ENCODE measurements at places on chromosomes 2 and 18.

DNA sequence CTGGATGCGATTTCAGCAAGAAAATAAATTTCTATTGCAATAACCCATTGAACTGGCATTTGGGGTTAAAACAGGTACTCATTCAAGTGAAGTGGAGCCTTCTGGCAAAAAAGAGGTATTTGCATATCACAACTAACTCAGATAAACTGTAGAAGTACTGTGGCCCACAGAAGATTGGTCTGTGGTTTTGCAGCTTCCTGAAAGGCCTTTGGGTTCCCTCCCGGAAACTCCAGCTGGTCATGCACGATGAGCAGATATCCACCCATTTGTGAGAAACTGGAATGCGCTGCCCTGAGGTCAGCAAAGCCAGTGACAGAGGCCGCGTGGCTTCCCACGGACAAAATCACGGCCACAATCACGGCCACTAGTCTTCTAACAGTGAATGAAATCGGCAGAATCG lies 106.3 kb downstream of the EPHA4 start:
- DNase-seq, result no peak

DNA sequence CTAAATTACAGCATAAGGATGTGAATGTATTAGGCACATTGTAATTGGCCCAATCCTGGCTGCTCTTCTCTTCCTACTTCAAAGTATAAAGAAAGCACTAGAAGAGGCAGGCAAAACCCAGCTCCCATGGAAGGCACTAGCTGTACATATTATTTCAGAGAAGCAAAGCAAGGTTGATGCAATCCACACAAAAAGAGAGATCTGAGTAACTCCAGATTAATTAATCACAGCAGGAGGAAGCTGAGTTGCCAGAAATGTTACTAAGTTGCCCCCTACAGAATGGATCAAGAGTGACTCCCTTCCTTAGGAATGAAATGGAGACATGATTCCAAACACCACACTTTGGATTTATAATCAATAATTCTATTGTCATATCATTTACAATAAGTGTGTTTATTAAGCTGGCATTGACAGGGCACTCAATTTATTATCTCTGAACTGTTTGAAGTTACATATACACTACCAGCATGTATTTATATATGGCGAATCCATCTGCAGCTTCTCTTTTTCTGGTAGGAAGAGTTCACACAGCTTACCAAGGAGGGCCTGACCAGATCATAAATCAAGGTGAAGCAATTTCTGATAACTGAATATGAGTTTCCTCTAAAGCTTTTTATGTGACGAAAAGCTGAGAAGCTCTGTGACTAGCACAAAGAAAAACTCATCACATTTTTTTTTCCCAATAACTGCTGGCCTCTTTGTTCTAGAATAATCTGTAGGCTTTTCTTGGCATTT lies 393.1 kb upstream of the LYPD1 start:
- no peak for DNase-seq

DNA sequence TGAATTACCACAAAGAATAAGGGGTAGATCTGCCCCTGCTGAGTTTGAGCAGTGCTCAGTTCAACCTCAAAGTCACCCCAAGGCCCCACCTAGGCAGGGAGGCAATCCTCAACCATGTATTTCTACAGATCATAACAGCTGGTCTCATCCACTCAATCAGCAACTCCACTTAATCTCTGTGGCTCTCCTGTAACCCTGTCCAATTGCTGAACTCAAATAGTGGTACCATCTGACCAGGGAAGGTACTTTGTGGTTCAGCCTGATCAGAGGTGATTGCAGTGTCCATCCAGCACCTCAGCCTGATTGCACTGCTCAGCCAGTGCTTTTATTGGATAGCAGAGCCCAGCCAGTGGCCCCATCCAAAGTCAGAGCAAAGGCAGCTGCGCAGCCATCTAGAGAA lies 91.0 kb upstream of the SLC4A10 start:
- no peak for DNase-seq

DNA sequence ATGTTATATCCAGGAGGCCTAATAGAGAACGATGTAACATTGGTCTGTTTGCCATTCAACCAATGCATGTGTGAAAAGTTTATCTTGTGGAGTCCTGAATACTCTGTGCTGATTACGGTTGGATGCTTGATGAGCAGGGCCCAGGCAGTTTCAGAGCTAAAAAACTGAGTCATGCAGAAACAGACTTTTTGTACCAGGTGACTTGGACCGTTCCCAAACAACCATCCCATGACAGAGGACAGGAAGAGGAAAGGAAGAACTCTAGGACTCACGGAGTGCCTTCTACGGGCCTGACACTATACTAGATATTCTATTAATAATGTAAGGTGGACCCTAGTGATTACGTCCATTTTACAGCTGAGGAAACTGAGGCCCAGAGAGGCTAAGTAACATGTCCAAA lies 142.1 kb downstream of the ARHGAP28 start:
- no peak for DNase-seq

DNA sequence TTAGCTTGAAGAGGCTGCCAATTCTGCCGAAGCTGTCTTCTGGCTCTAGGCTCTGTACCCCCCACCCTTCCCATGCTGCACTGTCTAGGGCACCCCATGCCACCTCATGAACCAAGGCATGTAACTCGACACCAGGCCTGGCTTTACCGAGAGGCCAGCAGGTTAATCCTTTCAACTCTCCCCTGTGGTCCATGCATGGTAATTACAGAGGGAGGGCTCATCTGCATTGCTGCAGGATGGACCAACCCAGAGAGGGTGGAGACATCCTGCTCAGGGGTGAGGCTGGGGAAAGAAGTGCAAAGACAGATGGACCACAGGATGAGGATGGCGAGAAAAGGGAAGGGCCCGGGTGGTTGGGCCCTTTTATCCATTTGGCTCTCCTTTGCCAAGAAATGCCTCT lies 65.8 kb downstream of the KCTD1 start:
- DNase-seq, result no peak

DNA sequence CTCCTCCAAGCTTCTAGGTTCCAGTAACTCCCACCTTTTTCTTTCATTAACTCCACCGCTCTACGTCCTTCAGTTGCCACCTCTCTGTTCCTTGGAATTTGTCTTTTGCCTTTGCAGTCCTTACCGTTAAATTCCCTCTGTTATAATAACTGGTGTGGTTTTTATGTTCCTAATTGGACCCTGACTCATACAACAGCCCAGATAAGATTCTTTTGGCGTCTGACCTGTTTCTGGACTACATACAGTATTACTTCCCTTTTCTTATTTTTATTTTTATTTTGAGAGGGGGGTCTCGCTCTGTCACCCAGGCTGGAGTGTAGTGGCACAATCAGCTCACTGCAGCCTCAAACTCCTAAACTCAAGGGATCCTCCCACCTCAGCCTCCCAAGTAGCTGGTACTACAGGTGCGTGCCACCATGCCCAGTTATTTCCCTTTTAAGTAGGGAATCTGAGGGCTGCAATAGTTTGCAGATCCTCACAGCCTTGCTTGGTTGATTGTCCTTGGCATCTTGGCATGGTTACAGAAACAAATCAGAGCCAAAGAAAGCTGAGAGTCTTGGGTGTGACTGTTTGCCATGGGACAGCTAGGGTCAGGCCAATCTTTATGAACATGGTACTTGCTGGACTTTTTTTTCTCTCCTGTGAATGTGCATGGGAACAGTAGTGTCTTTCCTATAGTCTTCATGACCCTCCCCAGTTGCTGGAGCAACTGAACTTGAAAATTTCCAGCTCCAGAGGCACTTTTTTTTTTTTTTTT lies 22.0 kb downstream of the TCF23 start:
- no peak for DNase-seq

- DNase-seq, result no peak
Observed at GRCh38 chr2:216925636-216926366, 65.9 kb upstream of the TNP1 start.

GRCh38 chr2:43212931-43213330 lies 13.5 kb downstream of the ZFP36L2 start:
- DNase-seq, result no peak

- no peak for DNase-seq
Observed at GRCh38 chr2:168119515-168120141, 127.8 kb downstream of the STK39 start.

GRCh38 chr18:57527556-57528229 lies 58.8 kb downstream of the FECH start:
- no peak for DNase-seq

- DNase-seq, result no peak
Observed at GRCh38 chr2:188293601-188294351, 2.1 kb downstream of the GULP1 start.

DNA sequence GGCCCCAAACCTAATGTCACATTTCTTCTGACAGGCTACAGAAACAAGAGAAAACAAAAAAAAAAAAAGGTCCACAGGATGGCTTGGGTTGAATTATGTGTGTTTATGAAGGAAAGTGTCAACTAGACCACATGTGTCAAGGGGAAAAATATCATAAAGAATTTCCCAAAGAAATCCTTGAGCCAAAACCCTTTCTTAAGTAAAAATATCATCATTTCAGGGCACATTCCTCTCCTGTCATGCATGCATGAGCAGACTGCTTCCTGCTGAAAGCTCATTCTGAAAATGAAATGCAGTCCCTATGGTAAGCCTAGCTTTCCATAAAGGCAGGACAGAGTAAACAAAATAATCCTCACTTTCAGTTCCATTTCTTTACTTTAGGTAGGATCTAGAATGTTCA lies 85.7 kb upstream of the RBBP8 start:
- DNase-seq, result no peak

GRCh38 chr2:62437785-62438184 lies 68.2 kb downstream of the TMEM17 start:
- no peak for DNase-seq

GRCh38 chr2:137943678-137944347 lies 20.5 kb upstream of the HNMT start:
- DNase-seq, result no peak

- DNase-seq, result no peak
Observed at GRCh38 chr2:64861452-64862397, 127.5 kb upstream of the SLC1A4 start.

DNA sequence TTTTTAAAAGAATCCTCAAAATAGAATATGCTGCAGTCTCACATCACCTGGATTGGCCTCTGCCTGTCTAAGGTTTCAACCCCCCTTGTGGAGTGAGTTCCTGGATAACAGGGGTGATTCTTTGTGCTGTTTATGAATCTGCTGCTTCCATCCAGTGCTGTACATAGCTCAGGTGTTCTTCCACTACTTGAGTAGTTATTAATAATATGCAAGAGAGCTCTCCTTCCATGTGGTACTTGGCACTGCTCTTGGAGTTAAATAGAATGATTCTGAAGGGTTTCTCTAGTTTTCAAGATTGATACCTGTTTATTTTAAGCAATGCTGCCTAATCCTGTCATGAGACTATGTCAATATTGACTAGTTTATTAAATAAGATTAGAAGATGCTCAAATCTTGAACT lies 273.6 kb downstream of the RDH14 start:
- DNase-seq, result no peak

DNA sequence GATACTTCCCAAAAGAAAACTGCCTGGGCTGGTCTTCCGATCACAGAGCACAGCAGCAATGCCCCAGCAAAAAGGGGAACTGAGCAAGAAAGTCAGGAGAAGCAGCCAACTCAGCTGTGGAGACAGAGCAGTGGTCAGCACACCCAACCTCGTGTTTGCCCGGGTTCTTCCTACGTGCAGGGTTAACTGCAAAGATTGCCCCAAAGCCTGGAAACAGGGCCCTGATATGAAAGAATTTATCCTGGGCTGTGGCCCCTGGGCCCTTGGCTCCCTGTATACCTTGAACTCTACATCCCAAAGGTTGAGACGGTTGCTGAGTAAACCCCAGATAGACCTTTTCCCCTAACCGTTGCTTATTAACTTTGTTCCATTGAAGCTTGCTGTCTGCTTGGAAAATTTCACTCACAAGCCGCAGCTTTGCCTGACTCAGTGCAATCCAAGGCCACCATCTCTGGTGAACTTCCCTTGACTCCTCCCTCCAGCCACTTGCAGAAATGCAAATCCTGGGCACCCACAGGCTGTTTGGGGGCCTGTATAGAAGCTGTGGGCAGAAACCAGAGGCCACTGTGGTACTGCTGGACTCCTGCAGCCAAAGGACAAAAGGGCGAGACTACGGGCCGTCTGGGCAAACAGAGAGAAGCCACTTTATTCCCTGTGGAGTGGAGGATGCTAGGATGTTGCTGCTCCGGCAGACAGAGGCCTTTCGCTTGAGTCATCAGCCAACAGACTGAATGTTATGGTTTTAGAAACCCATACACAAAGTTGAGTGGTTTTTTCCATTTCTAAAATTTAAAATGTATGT lies 18.2 kb downstream of the NRP2 start:
- DNase-seq, result no peak

DNA sequence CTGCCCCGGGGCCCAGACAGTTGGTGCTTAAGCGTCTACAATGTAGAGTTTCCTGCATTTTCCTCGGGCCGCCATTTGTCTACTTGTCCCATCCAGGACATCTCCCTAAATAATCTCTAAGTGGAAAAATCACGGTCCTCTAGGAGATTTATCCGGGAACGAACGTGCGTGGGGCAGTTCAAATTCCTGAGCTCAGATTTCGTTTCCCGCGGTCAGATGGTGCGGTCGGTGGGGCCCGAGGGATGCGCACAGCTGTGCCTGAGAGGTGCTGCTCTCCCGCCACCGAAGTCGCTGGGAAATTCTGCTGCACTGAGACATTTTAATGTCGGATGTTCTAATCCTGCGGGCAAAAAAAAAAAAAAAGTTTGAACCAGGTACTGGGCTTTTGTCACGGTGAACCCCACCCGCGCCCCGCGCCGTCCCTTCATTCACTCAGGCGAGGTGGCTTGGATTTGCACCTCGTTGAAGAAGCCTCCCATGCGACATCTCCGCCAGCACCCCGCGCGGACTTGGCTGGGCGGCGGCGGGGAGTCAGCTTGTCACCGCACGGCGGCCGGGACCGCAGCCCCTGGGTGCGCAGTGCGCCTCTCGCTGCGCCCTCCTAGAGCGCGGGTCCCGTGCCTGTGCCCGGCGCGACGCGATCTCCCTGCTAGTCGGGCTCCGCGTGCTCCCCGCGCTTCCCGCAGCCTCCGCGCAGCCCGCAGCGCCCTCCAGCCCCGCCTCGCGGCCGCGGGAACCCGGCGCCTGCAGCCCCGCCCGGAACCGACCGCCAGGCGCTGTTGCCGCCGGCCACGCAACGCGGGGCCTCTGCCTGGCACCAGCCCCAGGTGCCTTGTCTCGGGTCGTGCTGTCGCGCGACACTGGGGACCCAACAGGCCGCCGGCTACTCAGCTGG lies 191.9 kb upstream of the TCF4 start:
- DNase-seq, result no peak

DNA sequence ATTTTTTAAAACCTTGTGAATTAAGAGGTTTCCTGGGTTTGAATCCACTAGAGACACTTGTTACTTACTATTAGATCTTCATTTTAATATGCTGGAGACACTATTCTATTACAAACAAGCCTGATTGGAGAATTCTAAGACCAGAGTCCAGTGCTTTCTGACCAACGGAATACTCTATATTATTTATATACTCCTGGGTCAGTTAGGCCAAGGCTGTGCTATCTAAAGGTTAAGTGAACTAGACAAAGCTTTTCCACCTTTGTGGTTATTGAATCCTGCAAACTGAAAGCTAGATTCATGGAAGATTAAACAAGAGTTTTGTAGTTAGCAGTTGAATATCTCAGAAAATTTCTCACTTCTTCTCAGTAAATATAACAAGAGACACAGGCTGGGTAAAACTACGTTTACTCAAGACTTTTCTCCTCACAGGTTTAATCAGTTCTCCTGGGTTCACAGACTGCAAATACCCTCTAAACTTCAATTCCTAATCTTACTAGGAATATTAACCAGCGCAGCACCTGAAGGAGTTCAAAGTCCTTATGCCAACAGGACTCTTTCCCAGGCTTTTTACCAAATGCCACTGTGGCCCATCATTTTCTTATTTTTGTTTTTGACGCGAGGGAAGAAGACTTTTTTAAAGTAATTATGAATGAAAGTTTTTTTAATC lies 66.4 kb downstream of the COL4A4 start:
- DNase-seq, result no peak

Data from stimulated activated CD4-positive, alpha-beta T cell treated with anti-CD3 and anti-CD28 coated beads, TNF-alpha, amount 100 ng/mL, for 1 hour (primary cell).